Right ventricle myocardium inferior (tissue), 1 donor: ENCODE measurements at places on chromosomes 1 and 21. TPM values are rescaled to one million over a fixed set of nuclear protein-coding genes. Genes with fewer than 3 reads are reported as not detected.

- no peak for DNase-seq
Observed at GRCh38 chr1:85612704-85613361, 32.3 kb downstream of the CCN1 start.

GRCh38 chr1:24560361-24560760, 4.5 kb downstream of the NCMAP start:
- no peak for DNase-seq

DNA sequence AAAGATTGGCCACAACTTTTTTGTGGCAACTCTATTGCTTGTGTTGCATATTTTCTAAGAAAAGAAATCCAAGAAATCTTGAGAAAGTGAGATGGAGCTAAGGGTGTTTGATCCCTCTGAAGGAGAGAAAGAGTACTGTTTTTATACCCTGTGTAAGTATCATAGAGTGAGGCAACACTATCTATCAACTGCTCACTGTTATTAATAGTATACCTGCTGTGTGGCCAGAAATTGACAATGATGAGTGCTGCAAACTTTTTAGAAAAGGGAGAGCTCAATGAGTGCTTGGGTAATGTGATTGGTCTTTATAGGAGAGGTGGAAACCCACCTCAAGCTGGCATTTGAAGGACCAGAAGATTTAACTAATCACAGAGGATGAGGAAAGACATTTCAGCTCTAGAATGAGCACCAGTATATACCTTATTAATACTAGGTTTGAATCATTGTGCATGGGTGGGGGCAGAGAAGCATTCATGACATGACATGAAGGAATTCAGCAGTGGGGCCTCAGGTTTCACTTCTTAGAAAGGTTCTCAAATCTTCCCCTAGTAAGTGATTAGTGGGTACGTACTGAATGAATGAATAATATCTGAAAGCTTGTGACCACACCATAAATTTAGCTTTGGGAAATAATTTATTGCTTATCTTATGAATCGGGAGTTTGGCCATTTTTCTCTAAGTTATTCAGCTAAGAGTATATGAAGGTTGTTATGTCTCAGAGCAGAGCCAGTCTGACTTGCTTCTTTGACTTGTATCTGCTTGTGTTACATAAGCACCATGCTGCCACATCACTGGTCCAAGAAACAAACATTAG, 169.2 kb upstream of the SGIP1 start:
- DNase-seq = no peak

DNA sequence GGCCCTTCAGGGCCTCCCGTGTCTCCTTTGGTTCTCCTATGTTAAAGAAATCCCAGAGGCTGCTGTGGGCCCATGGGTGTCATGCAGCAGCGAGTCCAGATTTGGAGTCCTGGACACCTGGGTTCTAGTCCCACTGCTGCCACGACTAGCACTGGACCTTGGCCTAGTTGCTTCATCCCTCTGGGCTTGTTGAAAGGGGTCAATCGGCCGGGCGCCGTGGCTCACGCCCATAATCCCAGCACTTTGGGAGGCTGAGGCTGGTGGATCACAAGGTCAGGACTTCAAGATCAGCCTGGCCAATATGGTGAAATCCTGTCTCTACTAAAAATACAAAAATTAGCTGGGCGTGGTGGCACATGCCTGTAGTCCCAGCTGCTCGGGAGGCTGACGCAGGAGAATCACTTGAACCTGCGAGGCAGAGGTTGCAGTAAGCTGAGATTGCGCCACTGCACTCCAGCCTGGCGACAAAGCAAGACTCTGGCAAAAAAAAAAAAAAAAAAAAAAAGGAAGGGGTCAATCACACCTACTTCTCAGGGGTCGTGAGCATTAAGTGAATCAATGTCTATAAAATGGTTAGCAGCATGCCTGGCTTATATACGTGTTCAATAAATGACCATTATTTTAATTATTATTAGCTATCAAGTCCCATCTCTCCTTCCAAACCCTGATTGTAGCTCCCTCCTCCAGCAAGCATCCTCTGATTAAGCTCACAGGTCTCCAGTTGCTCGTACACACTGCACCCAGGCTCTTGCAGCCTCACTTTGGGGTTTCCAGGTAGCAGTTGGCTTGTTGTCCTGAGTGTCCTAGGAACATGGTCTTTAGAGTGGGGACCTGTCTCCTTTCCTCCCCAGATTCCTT, 43.8 kb downstream of the KIRREL1 start:
- no peak for DNase-seq

GRCh38 chr1:236604905-236605806, 840 bp upstream of the HEATR1 start:
- no peak for DNase-seq

- DNase-seq = no peak
Observed at GRCh38 chr1:59356627-59357026, 59.7 kb downstream of the FGGY start.

GRCh38 chr1:53412285-53413174, 46.7 kb upstream of the DMRTB1 start:
- DNase-seq = no peak

- DNase-seq = no peak
Observed at GRCh38 chr1:173392895-173393658, 84.1 kb upstream of the PRDX6 start.

DNA sequence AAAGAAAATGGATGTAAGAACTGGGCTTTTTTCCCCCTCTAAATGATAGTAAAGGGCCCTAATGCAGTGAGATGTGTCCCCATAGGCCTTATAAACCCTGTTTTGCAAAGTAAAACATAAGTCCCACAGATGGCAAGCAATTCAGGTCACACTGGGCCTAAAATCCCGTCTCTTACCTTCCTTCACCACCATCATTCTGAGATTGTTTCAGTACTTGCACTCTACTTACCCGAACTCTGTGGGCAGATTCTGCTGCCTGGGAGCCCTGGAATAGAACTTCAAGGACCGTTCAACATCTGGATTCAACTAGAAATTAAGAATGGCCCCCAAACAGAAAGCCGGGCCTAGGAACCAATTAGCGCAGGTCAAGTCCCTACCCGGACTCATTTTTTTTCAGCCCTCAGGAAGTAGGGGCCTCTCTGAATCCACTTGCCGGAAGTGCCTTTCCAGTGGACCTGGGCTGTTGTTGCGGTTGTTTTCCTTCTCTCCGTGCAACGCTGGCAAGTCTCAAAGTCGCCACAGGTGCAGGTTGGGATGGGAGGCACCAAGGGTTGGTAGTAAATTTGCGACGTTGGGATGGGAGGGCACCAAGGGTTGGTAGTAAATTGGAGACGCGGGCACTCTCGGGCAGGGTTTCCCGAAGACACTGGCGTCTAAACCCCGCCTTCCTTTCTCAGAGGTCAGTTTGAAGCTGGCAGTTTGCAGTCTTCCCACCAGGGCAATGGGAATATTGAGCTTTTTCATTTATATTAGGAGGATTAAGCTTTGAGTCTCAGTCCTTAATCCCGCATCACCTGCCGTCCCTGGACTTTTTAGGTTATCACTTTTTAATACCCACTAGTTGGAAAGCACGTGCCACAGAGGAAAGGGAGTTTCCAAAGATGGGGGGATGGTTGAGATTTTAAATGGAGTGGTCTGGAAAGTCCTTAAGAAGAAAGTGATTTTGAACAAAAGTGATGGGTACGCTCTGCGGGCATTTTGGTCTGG, at the start of gene TMEM69:
TSS of gene TMEM69 (plus strand) at position 428 of the 987 bp plus-strand sequence. CDS start 2,888 bp downstream, outside the sequence.
- peak; percentile 74 for DNase-seq

DNA sequence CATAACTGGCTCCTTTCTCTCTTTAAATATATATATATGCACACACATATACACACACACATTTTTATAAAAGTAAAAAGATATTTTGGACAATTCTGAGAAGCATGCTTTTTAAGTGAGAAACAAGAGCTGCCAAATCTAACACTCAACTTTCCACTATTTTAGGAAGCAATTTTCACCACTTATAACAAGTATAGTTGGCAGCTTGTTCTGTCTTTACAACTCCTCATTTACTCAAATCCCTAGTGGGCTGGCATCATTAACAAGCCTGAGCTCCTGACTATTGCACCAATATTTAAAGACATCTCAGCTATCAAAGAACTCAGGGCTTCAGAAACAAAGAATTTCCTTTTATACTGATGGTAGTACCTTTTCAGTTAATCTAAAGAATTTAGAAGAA, 76.6 kb downstream of the RAB3GAP2 start:
- no peak for DNase-seq

GRCh38 chr21:41399246-41399800, 26.7 kb upstream of the MX1 start:
- DNase-seq = no peak

DNA sequence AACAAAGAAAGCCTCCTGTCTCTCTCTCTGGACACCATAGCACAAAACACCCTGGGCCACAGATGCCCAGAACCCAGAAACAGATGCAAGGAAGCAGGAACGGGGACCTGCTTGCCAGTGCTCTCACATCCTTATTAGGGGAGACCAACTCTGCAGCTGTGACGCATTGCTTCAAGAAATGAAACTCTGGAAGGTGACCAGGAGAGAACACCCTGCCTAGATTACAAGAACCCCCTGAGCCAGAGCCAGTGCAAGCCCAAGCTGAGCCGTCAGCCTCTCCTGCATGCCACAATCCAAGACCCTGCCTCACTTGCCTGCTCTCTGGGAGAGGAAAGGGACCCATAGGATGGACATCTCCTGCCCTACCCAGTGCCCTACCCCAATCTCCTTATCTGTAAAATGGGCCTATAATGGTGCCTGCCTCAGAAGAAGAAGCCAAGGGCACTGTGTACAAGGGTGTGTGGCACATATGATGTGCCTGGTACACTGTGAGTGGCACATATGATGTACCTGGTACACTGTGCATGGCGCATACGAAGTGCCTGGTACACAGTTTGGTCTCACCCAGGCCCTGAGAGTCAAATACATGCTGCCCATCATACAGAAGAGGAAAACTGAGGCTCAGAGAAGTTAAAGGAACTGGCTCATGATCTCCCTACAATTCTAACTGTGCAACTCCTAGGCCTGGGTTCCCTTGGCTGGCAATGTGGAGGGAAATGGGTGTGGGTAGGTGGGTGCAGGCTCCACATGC, 16.8 kb upstream of the FAM131C start:
- DNase-seq = no peak

GRCh38 chr1:244615301-244615700, 37.6 kb upstream of the DESI2 start:
- no peak for DNase-seq

- no peak for DNase-seq
Observed at GRCh38 chr1:245322673-245323072, 167.9 kb downstream of the KIF26B start.

- peak; percentile 25 for DNase-seq
Observed at GRCh38 chr1:204177133-204177532, 11.0 kb upstream of the REN start.

DNA sequence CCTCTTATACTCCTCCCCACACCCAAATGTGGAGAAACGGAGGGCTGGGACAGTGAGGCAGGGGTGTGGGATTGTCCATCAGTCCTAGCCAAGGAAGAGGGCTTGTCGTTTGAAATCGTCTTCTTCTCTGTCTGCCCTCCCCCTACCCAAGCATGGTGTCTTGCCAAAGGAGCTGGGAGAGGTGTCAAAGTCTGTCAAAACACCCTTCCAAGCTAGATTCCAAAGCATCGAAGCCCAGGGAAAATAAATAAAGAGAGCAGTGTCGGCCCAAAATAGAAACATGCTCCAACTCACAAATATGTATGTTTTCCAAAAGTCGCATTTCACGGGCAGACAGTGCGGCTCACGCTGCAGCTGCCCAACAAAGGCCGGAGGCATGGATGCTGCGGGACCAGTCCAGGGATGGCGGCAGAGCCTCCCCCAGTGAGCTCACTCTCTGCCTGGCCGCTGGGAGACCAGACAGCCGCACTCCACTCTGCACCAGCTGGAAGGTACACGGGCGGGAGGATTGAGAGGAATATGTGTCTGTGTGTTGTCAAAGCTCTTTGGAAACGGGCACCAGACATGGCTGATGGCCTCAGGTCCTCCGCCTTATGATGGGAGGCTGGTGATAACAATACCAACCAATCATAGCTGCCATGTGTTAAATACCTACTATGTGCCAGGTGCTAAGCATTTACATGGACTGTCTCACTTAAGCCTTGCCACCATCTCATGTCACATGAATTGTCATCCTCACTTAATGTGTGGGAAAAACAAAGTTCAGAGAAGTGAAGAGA, 3.9 kb downstream of the DISP3 start:
- DNase-seq = no peak

GRCh38 chr1:64965366-64966157, 787 bp downstream of the JAK1 start:
- peak; percentile 90 for DNase-seq

DNA sequence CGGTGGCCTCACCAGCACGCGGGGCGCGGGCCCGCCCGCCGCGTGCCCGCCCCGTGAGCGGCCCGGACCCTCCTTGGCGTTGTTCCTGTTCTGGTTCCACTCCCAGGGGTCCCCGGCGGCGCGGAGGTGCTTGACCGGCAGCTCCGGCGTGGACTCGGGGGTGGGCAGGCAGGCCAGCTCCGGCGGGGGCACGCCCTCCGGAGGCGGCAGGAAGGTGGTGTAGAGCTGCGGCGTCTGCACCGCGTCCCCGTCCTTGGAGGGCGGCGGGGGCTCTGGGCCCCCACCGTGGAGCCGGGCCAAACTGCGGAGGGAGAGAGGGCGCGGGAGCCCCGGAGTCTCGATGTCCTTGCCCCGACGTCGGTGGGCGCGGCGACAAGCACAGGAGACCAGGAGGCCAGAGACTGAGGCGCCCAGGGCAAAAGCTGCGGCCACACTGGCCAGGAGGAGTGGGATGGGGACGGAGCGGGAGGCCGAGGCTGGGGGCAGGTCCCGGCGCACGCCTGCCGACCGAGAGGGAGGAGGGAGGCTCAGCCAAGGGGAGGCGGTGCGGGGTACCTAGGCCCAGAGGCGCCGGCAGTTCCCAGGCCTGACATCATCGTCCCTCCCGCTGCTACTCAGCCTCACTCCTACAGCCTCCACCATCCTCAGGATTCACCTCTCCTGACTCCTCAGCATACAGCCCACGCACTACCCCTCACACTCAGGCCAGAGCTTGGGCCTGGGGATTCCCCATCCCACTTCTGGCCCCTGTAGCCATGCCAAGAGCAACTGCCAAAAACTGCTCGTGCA, 13.2 kb downstream of the SEMA6C start:
- no peak for DNase-seq

DNA sequence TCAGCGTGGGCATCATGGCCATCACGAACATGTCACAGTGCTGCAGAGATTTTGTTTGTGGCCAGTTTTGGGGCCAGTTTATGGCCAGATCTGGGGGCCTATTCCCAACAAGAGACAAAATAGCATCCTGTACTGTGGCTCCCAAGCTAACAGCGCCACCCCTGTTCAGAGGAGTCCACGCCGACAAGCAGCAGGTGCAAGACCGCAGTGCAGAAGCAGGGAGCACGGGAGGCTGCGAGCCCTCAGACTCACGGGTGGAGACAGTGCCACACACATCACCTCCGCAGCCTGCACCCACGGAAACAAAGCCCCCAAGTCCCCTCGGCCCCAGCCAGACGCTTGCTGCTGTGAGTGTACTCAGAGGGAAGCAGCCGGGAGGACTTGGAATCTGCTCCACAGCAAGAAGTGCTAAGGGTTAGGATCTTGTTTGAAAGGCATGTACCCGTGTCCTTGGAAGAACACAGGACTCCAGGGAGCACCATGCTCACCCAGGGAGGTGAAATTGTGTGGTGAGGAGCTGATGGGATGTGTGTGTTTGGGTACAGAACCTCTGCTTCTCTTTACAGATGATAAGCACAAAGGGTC, 7.1 kb downstream of the TCP10L start:
- DNase-seq = no peak

- no peak for DNase-seq
Observed at GRCh38 chr1:63710308-63710707, 63.5 kb upstream of the ROR1 start.

Gene NES
- 131 TPM for total RNA-seq

Gene NBPF6
- not detected for total RNA-seq

Gene DMRTA2
- not detected for total RNA-seq

Gene DAB1
- total RNA-seq = 9.0 TPM

Gene PTPN14
- 23.0 TPM for total RNA-seq
